Osteocyte (in vitro differentiated cells): ENCODE measurements at places on chromosomes 1 and 21.
A peak's percentile ranks its signal among the peaks of the same experiment; 100 is the strongest.

DNA sequence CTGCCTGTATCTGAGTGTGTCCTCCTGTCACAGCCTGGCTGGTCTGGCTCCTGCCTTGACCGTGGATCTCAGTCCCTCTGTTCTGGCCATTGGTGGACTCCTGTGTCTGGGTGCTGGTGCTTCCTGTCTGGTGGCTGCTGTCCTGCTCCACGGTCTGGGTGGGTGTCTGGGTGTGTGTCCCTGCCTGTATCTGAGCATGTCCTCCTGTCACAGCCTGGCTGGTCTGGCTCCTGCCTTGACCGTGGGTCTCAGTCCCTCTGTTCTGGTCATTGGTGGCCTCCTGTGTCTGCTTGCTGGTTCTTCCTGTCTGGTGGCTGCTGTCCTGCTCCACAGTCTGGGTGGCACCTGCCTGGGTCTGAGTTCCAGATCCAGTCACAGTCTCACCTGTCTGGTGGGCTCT is 4.0 kb downstream of the CRNN start:
- DNase-seq = no peak

- no peak for DNase-seq
Observed at GRCh38 chr1:199089393-199090122, 450.7 kb downstream of the PTPRC start.

GRCh38 chr1:38872401-38873026 is 634 bp downstream of the MYCBP start:
- no peak for DNase-seq

DNA sequence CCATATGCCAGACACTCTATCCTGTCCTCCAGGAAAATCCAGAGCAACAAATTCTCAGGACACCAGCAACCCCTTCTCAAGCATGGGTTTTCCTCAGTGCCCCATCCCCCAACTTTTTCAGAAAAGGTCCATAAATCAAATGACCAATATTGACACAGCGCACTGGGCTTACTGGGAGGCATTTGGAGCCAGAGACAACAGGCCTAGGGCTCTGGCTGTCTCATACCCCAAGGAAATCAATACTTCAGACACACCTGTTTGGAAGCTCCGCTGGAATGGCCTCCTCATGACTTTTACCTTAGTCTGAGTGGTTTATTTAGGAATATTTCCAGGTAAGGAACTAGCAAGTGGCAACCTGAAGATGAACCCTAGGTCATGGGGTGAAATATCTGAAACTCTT is 66.9 kb upstream of the TNR start:
- no peak for DNase-seq

- no peak for DNase-seq
Observed at GRCh38 chr1:170857955-170858354, 77.4 kb upstream of the MROH9 start.

- DNase-seq = no peak
Observed at GRCh38 chr1:198220428-198220827, 63.6 kb downstream of the NEK7 start.

GRCh38 chr1:155004352-155005075 is 1.9 kb downstream of the ZBTB7B start:
- no peak for DNase-seq

GRCh38 chr1:82013702-82014101 is 213.0 kb downstream of the ADGRL2 start:
- no peak for DNase-seq

DNA sequence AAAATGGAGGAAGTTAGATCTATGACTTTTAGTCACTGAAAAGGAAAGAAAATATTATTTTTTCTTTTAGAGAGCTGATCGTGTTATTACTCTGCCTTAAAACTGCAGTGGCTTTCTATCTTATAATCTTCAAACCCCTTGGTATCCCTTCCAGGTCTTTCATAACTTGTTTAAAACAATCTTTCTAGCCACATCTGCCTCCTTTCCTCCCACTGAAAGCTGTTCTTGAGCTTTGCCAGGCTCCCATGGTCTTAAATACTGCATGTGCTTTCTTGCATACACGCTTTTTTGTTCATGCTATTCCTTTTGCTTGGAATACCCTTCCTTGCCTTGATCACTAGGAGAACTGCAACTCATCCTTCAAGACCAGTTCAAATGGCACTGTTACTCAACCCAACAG is 65.9 kb upstream of the GADD45A start:
- no peak for DNase-seq

DNA sequence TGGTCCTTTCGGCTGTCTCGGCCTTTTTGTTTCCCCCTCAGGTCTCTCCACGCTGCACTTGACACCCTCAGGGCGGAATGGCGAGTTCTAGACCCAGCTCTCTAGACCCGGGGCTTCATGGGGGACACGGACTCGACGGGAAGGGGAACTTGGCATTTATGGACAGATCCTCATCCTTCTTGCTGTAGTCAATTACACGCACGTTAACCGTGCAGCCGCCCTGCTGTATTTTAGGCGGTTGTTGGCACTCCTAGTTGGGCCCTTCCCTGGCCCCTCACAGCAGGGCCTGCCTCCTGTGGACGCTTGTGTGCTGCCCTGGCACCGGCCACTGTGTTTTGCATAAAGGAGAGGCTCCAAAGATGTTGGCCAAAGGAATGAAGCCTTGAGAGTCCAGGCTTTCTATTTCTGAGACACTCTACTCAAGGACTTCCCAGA is 558 bp upstream of the BTG3 start:
- DNase-seq = no peak

DNA sequence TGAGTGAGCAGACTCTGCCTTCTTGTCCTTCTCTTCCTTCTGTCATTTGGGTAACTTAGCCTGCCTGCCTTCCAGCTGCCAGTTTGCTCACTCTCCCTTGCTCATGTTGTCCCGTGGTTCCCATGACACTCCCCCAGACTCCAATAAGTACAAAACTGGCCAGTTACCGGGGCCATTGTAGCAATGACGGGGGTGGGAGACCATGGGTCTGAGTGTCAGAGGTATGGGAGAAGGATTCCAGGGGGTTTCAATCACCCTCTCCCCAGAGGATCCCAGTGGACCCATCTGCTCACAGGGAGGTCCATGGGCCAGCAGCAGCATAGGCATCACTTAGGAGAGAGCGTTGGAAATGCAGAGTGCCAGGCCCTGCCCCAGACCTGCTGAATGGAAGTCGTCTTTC is 51.3 kb downstream of the CAPN9 start:
- peak; percentile 44 for DNase-seq

GRCh38 chr21:31142600-31142999 is 104.3 kb upstream of the KRTAP19-8 start:
- DNase-seq = no peak

DNA sequence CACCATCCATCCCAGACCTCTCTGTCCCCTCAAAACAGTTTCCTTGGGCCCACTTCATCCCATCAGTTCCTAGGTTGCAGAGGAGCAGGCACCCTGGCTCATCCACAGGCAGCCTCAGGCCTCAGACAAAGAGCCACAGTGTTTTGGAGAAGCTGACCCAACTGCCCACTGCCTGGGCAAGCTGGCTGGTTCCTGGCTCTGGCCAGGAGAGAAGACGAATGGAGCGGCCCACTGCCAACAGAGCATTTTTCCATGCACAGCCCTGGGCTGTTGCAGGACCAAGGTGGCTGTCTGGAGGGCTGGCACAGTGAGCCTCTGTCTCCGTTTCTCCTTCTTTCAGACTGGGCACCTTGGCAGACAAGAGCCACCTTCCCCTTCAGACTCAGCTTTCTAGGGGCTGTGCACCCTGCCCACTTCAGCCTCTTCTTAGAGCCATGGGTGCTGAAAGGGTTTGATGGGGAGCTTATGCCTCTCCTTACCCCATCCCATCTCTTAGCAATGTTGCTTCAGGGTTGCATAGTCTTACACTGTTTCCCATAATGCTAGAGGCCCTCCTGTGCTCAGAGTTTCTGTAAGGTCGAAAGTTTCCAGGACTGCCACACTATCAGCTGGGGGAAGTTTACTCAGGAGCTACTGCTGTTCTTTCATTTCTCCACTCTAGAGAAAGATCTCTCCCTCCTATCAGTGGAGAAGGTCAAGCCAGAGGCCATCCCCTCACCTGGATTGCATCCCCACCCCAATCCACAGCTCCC is 973 bp downstream of the FMOD start:
- no peak for DNase-seq

GRCh38 chr21:32777269-32777668 is 5.7 kb upstream of the PAXBP1 start:
- no peak for DNase-seq

GRCh38 chr1:215681041-215681440 is 113.9 kb downstream of the KCTD3 start:
- no peak for DNase-seq

- no peak for DNase-seq
Observed at GRCh38 chr1:203572134-203572625, 54.5 kb upstream of the ATP2B4 start.

DNA sequence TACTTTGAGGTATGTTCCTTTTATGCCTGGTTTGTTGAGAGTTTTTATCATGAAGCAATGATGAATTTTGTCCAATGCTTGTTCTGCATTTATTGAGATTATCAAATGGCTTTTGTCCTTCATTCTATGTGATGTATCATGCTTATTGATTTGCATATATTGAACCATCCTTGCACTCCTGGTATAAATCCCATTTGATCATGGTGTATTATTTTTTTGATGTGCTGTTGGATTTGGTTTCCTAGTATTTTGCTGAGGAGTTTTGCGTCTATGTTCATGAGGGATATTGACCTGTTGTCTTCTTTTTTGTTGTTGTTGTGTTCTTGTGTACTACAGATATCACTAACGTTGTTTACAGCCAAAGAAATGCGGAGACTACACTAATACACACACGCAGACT is 4.1 kb downstream of the DNAH14 start:
- no peak for DNase-seq

- no peak for DNase-seq
Observed at GRCh38 chr1:30489737-30490389, 233.5 kb downstream of the MATN1 start.

GRCh38 chr1:197773856-197774255 is 1.4 kb downstream of the DENND1B start:
- no peak for DNase-seq

GRCh38 chr1:183353597-183353996 is 64.6 kb downstream of the NMNAT2 start:
- no peak for DNase-seq

DNA sequence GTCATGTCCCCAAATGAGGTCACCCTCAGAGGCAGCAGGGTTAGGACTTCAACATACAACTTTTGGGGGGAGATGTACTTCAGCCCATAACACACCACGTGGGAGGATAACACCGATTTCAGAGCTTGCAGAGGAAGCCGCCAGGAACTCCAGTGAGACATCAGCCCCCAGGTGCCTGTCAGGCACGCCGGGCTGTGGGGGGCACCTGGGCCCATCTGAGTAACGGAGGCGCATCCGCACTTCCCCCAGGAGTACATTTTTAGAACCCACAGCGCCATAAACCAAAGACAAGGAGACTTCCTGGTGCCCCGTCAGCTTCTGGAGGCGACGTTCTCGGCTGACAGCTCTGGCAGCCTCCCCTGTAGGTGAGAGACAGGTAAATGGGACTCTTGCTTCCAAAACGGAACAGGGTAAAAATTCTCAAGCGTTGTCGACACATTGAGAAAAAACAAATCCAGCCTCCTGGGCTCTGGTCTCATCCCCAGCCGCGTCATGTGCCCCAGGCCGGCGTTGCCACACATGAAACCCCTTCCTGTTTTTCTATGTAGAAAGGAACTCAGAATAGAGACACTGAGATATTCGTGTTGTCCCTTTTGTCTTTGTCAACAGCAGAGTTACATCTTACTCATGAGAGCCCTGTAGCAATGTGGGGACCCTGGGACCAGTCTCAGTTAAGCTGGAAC is 93.3 kb downstream of the PDE9A start:
- no peak for DNase-seq

- no peak for DNase-seq
Observed at GRCh38 chr1:41975850-41976569, 57.3 kb upstream of the HIVEP3 start.

DNA sequence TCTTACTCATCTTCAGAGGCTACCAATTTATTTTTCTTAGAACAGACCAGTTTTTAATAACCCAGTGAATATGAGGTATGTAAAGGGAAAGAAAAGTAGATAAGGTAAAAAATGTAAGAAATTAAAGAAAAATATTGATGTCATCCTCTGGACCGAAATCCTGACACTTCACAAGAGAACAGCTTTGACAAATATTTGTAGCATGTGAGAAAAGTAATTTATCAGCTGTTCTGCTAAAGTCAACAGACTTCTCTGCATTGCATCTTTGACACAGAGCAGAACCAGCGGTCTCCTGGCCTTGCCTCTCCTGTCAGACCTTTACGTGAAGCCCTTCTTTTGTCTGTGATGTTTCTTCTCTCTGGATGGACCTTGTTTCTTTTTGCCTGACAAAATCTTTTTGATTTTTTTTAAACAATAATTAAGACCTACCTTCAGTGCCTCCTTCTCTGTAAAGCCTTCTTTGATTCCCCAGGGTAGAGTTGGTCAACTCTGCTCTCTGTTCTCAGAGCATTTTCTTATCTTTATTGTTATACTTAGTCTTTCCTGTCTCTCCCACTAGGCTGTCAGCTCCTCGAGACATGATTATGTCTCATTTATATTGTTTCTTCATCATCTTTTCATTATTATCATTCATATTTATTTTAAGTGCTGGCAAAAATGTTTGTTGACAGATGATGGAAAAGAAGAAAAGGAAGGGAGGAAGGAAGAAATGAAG is 35.4 kb downstream of the RGS4 start:
- no peak for DNase-seq

DNA sequence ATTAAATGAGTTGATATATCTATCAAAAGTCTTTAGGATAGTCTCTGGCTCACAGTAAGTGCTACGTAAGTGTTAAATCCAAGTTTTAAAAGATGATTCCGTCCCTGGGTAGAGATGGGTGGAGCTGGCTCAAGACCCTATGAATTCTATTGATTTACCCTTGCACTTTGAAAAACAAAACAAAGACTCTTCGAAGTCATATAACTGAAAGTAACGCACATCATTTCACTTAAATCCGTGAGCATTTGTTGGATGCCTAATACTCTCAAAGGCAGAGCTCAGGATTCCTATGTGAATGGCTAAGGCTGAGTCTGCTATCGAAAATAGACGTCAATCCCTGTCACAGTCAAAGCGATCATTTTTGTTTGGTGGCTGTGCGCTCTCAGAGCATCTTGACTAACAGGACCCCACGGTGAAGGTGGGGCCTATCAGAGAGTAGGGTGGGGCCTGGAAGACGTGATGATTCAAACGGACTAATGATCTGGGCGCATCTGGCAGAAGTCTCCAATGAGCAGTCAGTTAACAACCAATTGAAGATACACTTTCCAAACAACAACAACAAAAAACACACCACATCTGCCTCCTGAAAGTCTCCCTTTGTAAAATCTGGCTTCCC is 1.2 kb upstream of the NUCKS1 start:
- DNase-seq = no peak

DNA sequence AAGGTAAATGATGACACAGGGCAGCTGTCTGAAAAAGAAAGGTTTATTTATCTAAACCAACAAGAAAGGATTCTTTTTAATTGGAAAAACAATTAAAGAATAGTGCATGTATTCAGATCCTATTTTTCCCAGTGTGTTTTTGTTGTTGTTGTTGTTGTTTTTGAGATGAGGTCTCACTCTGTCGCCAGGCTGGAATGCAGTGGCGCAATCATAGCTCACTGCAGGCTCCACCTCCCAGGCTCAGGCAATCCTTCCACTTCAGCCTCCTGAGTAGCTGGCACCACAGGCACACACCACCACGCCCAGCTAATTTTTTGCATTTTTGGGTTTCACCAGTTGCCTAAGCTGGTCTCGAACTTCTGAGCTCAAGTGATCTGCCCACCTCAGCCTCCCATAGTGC is 22.1 kb downstream of the NEK2 start:
- DNase-seq = peak; percentile 44
